WTC11 (cell line): ENCODE measurements at places on chromosomes 6 and 20.

DNA sequence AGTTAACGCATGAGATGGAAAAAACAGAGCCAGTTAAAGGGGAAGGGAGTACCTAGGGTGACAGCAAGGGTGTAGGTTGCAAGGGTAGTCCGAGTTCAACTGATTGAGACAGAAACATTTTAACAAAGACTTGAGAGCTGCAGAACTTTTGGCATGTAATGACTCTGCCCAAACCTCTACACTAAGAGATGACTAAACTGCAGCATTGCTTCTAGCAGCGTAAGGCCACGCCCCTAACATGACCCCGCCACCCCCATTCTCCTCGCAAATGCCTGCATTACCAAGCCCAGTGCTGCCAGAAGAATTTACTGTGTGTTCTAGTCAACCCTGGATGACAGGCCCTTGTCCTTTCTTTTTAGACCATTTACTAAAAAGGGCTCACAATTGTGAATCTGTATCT lies 6.3 kb upstream of the HINT3 start:
- peak; percentile 47 for DNase-seq

DNA sequence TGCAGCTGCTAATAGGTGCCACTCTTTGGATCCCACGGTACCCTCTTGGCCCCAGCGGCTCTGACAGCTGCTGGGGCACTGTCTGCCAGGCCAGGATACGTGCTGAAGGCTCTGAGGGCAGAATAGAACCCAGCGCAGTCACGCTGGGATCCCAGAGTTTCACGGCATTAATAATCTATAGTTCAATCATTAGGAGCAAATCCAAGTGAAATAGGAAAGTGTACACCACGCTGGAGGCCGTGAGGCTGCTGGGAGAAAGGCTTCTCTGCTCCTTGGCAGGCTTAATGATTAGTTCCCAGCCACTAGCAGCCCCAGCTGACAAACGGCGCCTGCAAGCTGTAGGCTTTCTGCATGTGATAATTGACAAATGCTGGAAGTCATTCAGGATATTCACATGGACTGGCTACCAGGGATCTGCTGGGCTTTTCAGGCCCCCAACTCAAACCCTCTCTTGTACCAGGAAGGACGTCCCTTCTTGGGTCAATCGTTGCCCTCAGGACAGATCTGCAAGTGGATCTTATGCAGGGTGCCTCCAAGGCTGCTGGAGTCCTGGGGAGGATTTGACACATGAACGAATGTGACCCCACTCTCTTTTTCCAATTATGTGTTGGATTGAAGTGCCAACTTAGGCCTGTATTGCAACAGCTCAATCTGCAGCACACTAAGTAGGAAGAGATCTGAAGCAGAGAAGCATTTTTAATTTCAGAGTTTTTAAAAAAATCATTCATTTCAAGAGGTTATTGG lies 50.1 kb upstream of the INSM1 start:
- DNase-seq, result no peak

- DNase-seq, result no peak
Measured at GRCh38 chr20:52269321-52269720, 77.7 kb upstream of the ZFP64 start.

DNA sequence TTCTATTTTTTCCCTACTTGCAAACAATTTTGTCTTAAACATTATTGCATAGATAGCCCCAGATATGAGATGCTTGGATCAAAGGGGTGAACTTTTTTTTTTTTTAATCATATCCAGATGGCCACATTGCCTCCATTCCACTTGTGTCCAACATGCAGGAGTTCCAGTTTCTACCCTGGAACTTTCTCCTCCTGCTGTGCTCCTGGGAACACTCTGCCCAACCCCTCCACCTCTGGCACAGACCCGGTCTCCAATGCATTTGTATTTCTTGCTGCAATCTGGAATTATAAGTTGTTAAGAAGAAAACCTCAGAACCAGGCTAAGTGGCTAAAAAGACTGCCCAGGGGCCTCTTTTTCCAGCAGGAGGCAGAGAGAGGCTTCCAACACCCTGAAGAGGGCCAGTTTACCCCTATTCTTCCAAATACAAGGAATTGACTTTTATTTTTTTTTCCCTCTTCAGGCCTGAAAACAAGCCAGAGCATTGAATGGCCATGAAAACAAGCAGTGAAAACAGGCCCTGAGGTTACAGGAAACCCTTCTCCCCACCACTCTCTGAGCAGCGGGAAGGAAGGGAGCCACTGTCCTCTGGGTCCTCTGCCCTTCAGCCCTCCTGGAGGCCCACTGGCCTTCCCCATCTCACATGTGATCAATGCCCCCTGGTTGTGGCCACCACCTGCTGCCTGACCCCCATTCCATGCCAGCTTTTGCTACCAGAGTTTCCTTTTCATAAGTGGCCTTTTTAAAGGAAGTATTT lies 44.3 kb downstream of the PDYN start:
- DNase-seq, result no peak

DNA sequence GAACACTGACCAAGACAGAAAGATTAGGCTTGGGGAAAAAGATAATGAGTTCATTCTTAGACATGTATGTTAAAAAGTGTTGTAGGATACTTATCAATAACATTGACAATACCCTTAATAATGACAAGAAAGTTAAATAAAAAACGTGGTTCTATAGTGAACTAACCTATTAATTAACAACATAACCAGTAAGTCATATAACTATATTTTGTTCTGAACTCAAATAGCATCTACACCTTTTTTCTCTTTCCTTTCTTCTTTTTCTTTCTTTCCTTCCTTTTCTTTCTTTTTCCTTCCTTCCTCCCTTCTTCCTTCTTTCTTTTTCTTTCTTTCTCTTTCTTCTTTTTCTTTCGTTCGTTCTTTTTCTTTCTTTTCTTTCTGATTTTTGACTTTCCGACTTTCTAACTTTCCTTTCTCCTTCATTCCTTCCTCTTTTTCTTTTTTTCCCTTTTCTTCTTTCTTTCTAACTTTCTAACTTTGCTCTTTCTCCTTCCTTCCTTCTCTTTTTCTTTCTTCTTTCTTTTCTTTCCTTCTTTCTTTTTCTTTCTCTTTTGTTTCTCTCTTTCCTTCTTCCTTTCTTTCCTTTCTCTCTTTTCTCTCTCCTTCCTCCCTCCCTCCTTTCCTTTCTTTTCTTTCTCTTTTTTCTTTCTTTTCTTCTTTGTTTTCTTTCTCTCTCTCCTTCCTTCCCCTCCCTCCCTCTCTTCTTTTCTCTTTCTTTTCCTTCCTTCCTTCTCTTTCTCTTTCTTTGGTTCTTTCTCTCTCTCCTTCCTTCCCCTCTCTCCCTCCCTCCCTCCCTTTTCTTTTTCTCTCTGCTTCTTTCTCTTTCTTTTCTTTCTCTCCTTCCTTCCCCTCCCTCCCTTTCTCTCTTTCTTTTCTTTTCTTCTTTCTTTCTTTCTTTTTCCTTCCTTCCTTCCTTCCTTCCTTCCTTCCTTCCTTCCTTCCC lies 24.6 kb downstream of the PRSS35 start:
- DNase-seq, result no peak

GRCh38 chr20:19370076-19371075 lies 157.9 kb downstream of the SLC24A3 start:
- no peak for DNase-seq

GRCh38 chr6:47483516-47483852 lies 5.9 kb downstream of the CD2AP start:
- no peak for DNase-seq

DNA sequence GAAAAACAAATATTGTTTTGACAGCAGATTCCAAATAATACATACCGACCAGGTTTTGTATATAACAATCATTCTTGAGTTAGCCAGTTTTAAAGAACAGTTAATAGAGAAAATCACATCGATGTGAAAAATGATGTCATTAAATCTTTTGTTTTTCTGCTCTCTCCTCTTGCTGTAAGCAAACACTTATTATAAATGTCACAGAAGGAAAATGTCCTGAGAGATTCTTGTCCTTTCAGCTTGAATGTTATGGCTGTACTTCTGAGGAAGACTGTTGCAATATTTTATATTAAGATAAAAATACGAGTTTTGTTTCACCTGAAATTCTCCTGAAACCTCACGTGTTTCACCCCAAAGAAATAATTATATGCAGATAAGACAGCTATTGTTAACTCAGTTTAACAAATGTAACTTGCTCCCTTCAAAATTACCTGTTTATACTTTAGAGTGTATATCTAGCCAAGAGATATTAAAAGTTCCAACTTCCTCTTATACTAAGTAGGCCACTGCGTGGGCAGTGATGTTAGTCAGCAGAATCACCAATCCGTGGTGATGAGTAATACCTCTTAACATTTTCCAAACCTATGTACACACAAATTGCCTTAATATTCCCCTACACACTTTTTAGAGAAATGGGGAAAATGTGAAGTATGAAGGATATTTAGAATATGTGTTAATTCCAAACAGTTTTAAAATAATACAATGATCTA lies 1111.4 kb upstream of the CITED2 start:
- DNase-seq, result no peak

DNA sequence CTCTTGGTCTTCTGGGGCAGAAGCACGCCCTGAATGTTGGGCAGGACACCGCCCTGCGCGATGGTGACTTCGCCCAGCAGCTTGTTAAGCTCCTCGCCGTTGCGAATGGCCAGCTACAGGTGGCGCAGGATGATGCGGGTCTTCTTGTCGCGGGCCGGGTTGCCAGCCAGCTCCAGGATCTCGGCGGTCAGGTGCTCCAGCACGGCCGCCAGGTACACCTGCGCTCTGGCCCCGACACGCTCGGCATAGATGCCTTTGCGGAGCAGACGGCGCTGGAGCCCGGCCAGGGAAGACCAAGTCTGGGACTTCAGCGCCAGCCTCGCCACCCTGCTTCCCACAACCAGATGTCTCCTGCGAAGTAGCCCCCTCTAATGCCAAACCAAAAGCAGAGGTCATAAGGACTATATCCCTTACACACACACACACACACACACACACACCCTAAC lies 8.0 kb upstream of the SLC17A3 start:
- peak; percentile 89 for DNase-seq

DNA sequence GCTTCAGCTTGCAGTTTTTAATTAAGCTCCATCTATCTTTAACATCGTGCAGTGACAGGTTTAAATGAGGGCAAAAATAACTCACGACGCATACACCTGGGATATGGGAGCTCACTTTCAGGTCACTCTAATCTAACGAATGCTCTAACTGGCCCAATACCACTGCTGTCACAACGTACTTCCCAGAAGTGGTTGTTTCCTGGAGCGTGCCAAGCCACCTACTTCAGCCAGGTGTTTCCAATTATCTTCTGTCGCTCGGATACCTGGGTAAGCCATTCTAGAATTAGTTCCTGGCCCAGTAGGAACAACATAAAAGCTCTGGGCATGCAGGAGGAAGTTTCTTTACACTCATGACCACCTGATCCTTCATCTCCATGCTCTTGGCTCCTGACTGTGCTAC lies 147.4 kb downstream of the FOXC1 start:
- DNase-seq, result no peak

DNA sequence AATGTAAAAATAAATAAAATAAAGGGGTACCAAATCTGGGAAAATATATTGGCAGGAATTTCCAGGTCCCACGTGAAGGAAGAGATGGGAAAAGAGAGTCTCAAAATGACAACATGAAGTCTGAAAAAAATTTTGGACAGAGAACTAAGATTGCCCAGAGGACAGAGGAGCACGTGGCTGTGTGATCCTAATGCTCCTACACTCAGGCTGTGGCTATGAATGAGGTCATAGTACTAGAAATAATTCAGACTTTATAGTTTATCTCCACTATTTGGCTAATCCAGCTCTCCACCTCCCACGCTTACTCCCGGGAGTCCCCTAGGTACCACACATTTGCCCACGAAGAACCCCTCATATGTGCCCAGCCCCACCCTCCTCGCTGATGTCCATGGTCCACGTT lies 42.8 kb upstream of the STMND1 start:
- no peak for DNase-seq

- DNase-seq, result peak; percentile 79
Measured at GRCh38 chr20:9392892-9393857, 121.2 kb upstream of the LAMP5 start.

GRCh38 chr20:57657535-57658446 lies 37.6 kb upstream of the ZBP1 start:
- peak; percentile 7 for DNase-seq

GRCh38 chr20:63370618-63371187 lies 9.6 kb upstream of the CHRNA4 start:
- no peak for DNase-seq

GRCh38 chr6:123769431-123769830 lies 34.2 kb upstream of the NKAIN2 start:
- DNase-seq, result no peak

DNA sequence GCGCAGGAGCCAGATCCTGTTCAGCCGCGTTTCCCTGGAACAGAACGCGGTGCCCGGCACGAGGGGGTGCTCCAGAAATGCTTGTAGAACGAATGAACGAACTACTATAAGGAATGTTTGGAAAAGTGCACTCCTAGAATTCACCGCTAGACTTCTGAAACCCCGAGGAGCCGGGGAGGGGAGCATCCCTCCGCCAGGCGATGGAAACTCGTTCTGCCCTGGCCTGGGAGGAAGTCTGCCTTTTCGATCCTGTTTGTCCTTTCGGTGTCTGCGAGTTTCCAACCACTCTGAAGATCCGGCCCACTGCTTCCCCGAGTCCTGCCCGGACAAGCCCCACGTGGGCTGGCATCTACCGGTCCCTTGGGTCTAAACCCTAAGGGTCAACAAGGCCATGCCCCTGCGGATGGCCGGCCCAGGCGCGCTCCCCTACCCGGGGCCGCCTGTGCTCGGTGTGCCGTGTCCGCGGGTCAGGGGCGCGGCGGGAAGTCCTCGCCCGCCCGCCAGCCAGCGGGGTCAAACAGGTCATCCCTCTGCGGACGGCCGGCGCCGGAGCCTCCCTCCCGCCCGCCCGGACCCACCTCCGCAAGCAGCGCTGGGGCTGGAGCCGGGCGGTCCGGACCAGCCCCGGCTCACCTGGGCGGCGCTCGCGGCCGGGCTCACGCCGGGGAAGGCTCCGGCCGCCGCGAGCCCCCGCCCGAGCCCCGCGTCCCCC lies 526 bp downstream of the SULF2 start:
- DNase-seq, result peak; percentile 44

- no peak for DNase-seq
Measured at GRCh38 chr6:118810420-118811027, 83.4 kb upstream of the ASF1A start.

- no peak for DNase-seq
Measured at GRCh38 chr20:9035126-9035525, 33.8 kb upstream of the PLCB4 start.

- no peak for DNase-seq
Measured at GRCh38 chr6:133380047-133380446, 138.9 kb downstream of the EYA4 start.

DNA sequence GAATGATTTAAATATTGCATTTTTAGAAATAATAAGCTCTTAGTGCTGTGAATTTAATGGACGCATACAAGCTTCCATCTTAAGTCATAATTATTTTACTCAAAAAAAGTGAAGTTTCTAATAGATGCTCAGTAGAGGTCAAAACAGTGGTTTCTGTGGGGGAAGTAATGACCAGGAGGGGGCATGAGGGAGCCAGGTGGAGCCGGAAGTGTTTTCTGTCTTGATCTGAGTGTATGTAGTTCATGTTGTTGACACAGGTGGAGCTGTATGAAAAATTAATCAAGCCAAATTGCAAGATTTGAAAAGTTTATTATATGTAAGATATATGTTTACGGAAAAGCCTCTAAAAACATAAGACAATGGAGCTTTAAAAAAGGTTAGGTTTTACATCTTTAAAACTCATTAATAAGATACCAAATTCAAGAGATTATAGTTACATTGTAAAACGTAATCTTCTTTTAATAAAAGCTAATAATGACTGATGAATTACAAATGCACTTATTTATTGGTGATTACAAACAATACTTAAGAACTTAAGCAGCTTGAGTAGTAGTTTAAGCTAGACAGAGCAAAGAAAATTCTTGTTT lies 68.0 kb downstream of the PLAGL1 start:
- peak; percentile 63 for DNase-seq

- DNase-seq, result no peak
Measured at GRCh38 chr20:16178546-16179135, 394.6 kb downstream of the KIF16B start.
